ENCODE measurements at places on chromosomes 3 and 15. TPM values are rescaled to one million over a fixed set of nuclear protein-coding genes. Genes with fewer than 3 reads are reported as not detected.

DNA sequence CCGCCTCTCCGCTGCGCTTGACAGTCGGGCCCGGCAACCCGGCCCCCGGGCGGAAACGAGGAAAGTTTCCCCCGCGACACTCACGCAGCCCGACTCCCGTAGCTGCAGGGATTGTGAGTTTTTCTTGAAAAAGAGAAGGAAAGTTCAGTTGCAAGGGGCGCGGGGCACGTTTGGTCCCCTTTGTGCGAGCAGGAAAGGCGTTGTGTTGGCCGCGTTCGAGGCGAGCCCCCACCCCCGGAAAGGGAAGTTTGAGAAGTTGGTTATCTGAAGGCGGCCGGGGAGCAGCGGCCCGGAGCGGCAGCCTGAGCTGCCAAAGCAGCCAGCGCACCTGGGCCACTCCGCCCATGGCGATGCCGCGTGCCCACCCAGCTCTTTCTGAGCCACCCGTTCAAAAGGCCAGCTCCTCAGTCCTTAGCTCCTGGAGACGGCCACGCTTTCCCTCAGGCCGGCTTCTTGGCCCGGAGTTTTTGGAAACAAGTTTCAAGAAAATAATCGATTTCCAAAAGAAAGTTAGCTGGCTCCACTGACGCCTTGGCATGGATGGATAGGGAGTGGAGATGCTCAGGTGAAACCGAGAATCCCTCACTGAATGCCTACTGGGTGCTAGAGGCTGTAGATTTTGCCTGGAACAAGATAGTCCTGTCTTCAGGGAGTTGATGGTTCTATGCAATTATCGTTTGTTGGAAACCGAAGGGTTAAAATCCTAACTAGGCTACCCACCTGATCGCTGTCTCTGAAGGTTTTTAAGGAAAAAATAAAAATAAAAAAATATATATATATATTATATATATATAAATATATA lies 832 bp downstream of the TGFBR2 start:
- H3K36me3 ChIP-seq: no peaks in the 10 kb centered on the region
- peak; percentile 95 for DNase-seq
- H3K27me3 ChIP-seq: no peaks in the 10 kb centered on the region
- H3K27ac ChIP-seq: peak overlapping the region; percentile 91
- H3K4me3 ChIP-seq: peak overlapping the region; percentile 95

Gene THPO
- total RNA-seq: 0.45 TPM

Gene ALG1L2
- not detected for total RNA-seq

DNA sequence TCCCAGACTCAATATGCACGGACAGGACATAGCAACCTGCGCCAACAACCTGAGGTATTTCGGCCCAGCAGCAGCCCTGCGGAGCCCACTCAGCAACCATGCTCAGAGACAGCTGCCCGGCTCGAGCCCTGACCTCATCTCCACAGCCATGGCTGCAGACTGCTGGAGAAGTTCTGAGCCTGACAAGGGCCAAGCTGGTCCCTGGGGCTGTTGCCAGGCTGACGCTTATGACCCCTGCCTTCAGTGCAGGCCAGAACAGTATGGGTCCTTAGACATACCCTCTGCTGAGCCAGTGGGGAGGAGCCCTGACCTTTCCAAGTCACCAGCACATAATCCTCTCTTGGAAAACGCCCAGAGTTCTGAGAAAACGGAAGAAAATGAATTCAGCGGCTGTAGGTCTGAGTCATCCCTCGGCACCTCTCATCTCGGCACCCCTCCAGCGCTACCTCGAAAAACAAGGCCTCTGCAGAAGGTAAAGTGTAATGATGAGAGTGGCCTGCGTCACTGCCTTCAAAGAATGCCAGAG lies 25.5 kb downstream of the TMEM41A start:
- no peaks in the 10 kb centered on the region for H3K4me1 ChIP-seq
- H3K27ac ChIP-seq: no peak overlapping the region
- peaks cover 41% of the 10 kb centered on the region for H3K36me3 ChIP-seq
- no peaks in the 10 kb centered on the region for H3K27me3 ChIP-seq
- H3K4me3 ChIP-seq: no peak overlapping the region
- DNase-seq: no peak

- no peaks in the 10 kb centered on the region for H3K4me1 ChIP-seq
- no peaks in the 10 kb centered on the region for H3K27me3 ChIP-seq
- no peak for DNase-seq
- no peak overlapping the region for H3K27ac ChIP-seq
- no peaks in the 10 kb centered on the region for H3K36me3 ChIP-seq
Measured at GRCh38 chr3:115436767-115437301, 186.5 kb upstream of the GAP43 start.

DNA sequence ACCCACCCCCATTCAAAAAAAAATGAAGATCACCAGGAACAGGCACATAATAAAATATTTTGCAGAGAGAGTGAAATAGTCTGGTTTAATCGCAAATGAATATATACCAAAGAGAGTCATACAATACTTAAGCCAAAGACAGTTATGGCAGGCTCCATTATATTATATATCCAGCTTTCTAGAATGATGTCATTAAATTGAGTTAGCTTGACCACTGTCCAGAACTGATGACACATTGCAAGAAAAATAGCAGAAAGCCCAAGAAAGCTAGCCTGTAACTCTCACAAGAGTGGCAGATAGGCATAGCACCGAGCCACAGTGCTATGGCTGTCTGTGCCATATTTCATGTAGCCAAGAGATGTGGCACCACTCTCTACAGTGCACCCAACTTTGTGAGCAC lies 231.9 kb upstream of the SEMA6D start:
- H3K27ac ChIP-seq: no peak overlapping the region
- no peaks in the 10 kb centered on the region for H3K36me3 ChIP-seq
- no peak for DNase-seq
- H3K4me1 ChIP-seq: no peaks in the 10 kb centered on the region
- no peak overlapping the region for H3K4me3 ChIP-seq

DNA sequence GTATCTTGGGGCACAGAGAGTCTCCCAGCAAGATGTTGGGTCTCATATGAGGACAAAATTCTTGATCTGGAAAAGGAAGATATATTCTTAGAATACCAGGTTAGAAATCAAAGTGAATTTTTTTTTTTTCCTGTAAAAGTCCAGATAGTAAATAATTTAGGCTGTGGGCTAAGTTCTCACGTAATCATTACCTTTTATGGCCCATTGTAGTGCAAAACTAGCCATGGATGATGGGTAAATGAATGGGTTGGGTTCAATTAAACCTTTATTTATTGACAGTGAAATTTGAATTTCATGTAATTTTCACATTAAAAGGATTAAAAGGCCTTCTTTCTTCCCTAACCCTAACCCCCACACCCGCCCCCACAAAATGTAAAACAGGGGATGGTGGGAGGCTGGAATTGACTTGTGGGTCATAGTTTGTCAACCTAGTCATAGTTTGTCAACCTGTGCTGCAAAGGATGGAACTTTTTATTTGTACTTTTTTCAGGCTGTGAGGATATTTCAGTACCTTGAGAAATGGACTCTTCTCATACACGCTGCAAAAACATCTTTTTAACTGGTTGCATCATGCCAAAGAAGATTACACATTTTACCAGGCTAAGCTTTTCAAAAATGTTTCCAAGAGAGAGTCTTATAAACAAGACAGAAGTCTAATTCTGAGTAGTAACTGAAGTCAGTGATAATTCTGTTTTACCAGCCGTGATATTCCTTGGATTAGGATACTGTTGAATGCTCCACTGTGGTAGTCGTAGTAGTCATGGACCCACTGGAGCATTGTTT lies 138.8 kb downstream of the AKAP13 start:
- peaks cover 62% of the 10 kb centered on the region for H3K4me1 ChIP-seq
- H3K36me3 ChIP-seq: peaks cover 11% of the 10 kb centered on the region
- H3K27me3 ChIP-seq: no peaks in the 10 kb centered on the region
- H3K4me3 ChIP-seq: no peak overlapping the region
- peak overlapping the region; percentile 53 for H3K27ac ChIP-seq

Gene MEF2A
- 63.1 TPM for total RNA-seq

DNA sequence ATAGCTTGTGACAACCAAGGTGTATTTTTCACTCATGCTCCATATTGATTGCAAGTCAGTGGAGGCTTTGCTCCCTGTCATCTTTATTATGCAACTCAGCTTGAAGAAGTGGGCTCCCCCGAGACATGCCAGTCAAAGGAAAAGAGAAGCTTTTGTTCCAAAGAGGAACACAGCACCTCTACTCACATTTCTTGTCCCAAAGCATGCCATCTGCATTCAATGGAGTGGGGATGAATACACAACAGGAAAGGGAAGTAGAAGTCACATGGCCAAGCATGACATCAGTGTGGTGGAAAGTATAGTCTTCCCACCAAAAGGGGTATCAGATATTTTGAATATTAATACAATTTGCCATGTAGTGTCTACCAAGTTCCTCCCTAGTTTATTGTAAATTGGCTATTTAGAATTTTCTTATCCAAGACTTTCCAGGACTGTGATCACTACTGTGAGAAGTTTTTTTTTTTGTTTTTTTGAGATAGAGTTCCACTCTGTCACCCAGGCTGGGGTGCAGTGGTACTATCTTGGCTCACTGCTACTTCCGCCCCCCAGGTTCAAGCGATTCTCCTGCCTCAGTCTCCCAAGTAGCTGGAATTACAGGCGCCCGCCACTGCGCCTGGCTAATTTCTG lies 114.5 kb downstream of the GMPS start:
- H3K27ac ChIP-seq: no peak overlapping the region
- no peak overlapping the region for H3K4me3 ChIP-seq
- H3K27me3 ChIP-seq: no peaks in the 10 kb centered on the region
- H3K4me1 ChIP-seq: no peaks in the 10 kb centered on the region
- DNase-seq: no peak

DNA sequence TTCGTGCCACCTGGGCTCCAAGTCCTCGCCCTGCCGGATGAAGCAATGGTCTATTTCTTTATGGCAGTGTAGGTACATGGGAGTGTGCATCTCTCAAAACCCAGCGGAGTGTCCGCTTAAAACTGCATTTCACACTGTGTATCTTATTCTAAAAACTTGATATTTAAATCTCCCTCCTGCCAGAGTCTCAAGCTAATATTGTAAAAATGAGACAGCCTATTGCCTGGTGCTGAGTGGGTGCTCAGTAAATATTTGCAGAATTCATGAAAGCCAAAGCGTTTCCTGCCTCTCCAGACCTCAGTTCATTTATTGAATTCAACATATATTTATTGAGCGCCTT lies 330 bp upstream of the TBC1D2B start:
- peaks cover 51% of the 10 kb centered on the region for H3K4me1 ChIP-seq
- peak overlapping the region; percentile 90 for H3K4me3 ChIP-seq
- no peaks in the 10 kb centered on the region for H3K36me3 ChIP-seq
- peak overlapping the region; percentile 90 for H3K27ac ChIP-seq
- no peaks in the 10 kb centered on the region for H3K27me3 ChIP-seq

GRCh38 chr15:73654659-73655058 lies 21.5 kb upstream of the NPTN start:
- H3K36me3 ChIP-seq: no peaks in the 10 kb centered on the region
- H3K4me1 ChIP-seq: peaks cover 4% of the 10 kb centered on the region
- peaks cover 4% of the 10 kb centered on the region for H3K27me3 ChIP-seq
- H3K4me3 ChIP-seq: no peak overlapping the region
- DNase-seq: no peak

Gene WDR93
- total RNA-seq: 0.13 TPM

Gene RASGRP1
- 0.42 TPM for total RNA-seq

Gene PRTG
- 1.9 TPM for total RNA-seq

DNA sequence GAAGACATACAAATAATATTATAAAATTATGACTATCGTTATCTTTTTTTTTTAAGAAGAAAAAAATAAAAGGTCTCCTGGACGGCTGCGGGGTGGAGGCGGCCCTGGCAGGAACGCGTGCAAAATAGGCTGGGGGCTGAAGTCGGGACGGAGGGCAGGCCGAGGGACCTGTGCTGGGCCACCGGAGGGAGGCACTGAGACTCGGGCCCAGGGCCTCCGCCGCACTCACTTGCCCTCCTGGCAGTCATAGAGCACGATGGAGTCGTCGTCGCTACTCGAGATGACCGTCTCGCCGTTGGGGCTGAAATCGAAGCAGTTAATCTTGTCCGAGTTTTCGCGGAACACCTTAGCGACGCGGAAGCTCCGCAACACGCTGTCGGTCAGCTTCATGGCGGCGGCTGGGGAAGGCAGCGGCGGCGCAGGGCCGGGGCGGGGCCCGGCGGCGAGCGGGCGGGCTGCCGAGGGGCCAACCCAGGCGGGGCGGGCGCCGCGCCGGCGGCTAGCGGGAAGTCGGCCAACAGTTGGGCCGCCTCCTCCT lies 408 bp downstream of the WDR82 start:
- H3K27ac ChIP-seq: peak overlapping the region; percentile 97
- no peaks in the 10 kb centered on the region for H3K27me3 ChIP-seq
- peaks cover 6% of the 10 kb centered on the region for H3K36me3 ChIP-seq
- H3K4me3 ChIP-seq: peak overlapping the region; percentile 92
- H3K4me1 ChIP-seq: peaks cover 60% of the 10 kb centered on the region

GRCh38 chr15:87522997-87523396 lies 733.5 kb downstream of the NTRK3 start:
- H3K27ac ChIP-seq: no peak overlapping the region
- no peak overlapping the region for H3K4me3 ChIP-seq
- H3K27me3 ChIP-seq: no peaks in the 10 kb centered on the region
- no peaks in the 10 kb centered on the region for H3K4me1 ChIP-seq
- H3K36me3 ChIP-seq: no peaks in the 10 kb centered on the region
- peak; percentile 68 for DNase-seq

DNA sequence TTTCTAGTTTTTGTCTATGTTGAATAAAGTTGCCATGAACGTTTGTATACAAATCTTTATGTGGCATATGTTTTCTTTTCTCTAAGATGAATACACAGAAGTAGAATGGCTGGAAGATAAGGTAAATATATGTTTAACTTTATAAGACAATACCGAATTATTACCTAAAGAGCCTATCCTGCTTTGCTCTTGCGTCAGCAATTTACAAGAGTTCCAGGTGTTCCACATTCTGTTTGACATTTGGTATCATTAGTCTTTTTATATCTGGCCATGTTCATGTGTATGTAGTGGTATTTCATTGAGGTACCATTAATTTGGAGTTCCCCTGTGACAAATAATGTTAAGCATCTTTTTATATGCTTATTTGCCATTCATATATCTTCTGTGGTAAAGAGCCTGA lies 74.1 kb upstream of the TRIM42 start:
- H3K27ac ChIP-seq: no peak overlapping the region
- no peak overlapping the region for H3K4me3 ChIP-seq
- no peak for DNase-seq

DNA sequence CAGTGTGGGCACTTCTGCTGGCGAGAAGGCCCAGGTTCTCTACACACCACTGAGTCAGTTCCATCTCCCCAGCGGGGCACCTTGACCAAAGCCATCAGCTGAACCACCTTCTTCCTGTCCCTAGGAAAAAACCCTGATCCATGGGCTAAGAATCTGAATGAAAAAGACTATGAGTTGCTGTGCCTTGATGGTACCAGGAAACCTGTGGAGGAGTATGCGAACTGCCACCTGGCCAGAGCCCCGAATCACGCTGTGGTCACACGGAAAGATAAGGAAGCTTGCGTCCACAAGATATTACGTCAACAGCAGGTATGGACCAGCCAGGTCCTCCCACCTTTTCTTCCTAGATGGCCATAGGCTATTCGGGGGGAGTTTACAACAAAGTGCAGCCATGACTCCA lies 29.1 kb downstream of the TF start:
- H3K4me1 ChIP-seq: no peaks in the 10 kb centered on the region
- H3K27me3 ChIP-seq: no peaks in the 10 kb centered on the region
- H3K4me3 ChIP-seq: no peak overlapping the region
- DNase-seq: no peak
- H3K36me3 ChIP-seq: no peaks in the 10 kb centered on the region

GRCh38 chr3:67804089-67804488 lies 149.7 kb upstream of the SUCLG2 start:
- no peaks in the 10 kb centered on the region for H3K36me3 ChIP-seq
- H3K4me3 ChIP-seq: no peak overlapping the region
- H3K4me1 ChIP-seq: no peaks in the 10 kb centered on the region
- H3K27ac ChIP-seq: no peak overlapping the region

Gene RBPMS2
- total RNA-seq: 27.2 TPM

Data from esophagus muscularis mucosa (tissue), 4 donors.